Aorta (tissue), 5 donors: ENCODE measurements at places on chromosomes 7 and 10.

- no peak overlapping the region for H3K4me3 ChIP-seq
- no peaks in the 10 kb centered on the region for H3K27me3 ChIP-seq
Measured at GRCh38 chr10:4725917-4726606, 99.9 kb upstream of the AKR1E2 start.

- no peak overlapping the region for H3K4me3 ChIP-seq
- no peaks in the 10 kb centered on the region for H3K36me3 ChIP-seq
- no peaks in the 10 kb centered on the region for H3K27me3 ChIP-seq
- no peak for DNase-seq
- peak overlapping the region; percentile 6 for H3K27ac ChIP-seq
Measured at GRCh38 chr7:132030086-132030568, 473.7 kb upstream of the PODXL start.

DNA sequence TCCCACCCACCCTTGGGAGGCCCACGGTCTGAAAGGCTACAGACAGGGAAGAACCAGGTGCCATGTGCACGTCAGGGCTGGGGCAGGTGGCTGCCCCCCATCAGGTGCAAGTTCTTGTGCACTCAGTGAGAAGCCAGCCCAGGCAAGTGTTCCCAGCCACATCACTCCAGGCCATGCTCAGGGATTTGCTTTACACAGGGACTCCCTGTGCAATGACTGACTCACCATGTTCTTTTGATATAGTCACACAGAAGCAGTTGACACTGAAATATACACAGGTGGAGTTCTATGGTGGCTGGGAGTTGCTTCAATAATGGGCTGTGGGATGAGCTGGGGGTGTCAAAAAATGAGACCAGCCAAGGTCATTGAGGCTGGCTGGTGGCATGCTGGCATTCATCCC is 8.0 kb upstream of the CHST15 start:
- H3K36me3 ChIP-seq: no peaks in the 10 kb centered on the region
- H3K27ac ChIP-seq: no peak overlapping the region
- no peaks in the 10 kb centered on the region for H3K4me1 ChIP-seq
- no peak overlapping the region for H3K4me3 ChIP-seq

- H3K27me3 ChIP-seq: no peaks in the 10 kb centered on the region
- DNase-seq: no peak
- no peaks in the 10 kb centered on the region for H3K4me1 ChIP-seq
- H3K36me3 ChIP-seq: no peaks in the 10 kb centered on the region
- no peak overlapping the region for H3K4me3 ChIP-seq
- no peak overlapping the region for H3K27ac ChIP-seq
Measured at GRCh38 chr7:158313931-158314330, 273.7 kb downstream of the PTPRN2 start.

GRCh38 chr7:148787571-148788295 is 89.0 kb downstream of the CUL1 start:
- H3K27ac ChIP-seq: no peak overlapping the region
- peaks cover 3% of the 10 kb centered on the region for H3K36me3 ChIP-seq
- H3K4me3 ChIP-seq: no peak overlapping the region
- no peaks in the 10 kb centered on the region for H3K27me3 ChIP-seq

- no peaks in the 10 kb centered on the region for H3K4me1 ChIP-seq
- no peak overlapping the region for H3K27ac ChIP-seq
- no peaks in the 10 kb centered on the region for H3K36me3 ChIP-seq
- no peaks in the 10 kb centered on the region for H3K27me3 ChIP-seq
- no peak overlapping the region for H3K4me3 ChIP-seq
Measured at GRCh38 chr7:148747274-148747673, 48.6 kb downstream of the CUL1 start.

DNA sequence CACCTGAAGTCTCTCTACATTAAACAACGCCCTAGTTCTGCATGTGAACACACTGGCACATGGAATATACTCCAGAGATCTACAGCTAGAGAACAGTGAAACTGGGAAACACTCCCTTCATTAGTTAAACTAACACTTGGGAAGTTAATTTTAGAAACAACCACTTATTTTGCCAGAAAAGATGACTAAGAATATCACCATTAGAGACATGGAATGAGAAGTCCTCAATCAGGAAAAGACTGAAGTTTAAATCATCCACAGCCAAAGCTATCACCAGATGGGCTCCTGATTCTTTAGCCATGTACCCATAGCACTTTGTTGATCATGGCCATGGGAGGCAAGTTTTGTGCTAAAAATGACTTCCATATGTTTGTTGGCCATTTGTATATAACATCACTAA is 719.5 kb downstream of the KCNMA1 start:
- peaks cover 2% of the 10 kb centered on the region for H3K4me1 ChIP-seq
- H3K4me3 ChIP-seq: no peak overlapping the region
- no peak for DNase-seq
- H3K27ac ChIP-seq: no peak overlapping the region

- no peaks in the 10 kb centered on the region for H3K36me3 ChIP-seq
- no peak overlapping the region for H3K27ac ChIP-seq
- no peak overlapping the region for H3K4me3 ChIP-seq
- no peaks in the 10 kb centered on the region for H3K27me3 ChIP-seq
- no peaks in the 10 kb centered on the region for H3K4me1 ChIP-seq
- DNase-seq: no peak
Measured at GRCh38 chr7:41592236-41592635, 110.7 kb downstream of the INHBA start.
